Renal cortical epithelial cell (primary cell): ENCODE measurements at places on chromosomes 4 and X. TPM values are rescaled to one million over a fixed set of nuclear protein-coding genes. Genes with fewer than 3 reads are reported as not detected.
A peak's percentile ranks its signal among the peaks of the same experiment; 100 is the strongest.

The MAGEB1 gene
- total RNA-seq, result not detected in 2 replicates

The PSMD10 gene
- total RNA-seq, result 95.3 and 110 TPM in 2 replicates

The TCP11X2 gene
- not detected in 2 replicates for total RNA-seq

The NEIL3 gene
- total RNA-seq, result 0.60 and 5.2 TPM in 2 replicates

The STATH gene
- total RNA-seq, result not detected in 2 replicates

The FAM9C gene
- not detected in 2 replicates for total RNA-seq

The FMR1NB gene
- not detected in 2 replicates for total RNA-seq

DNA sequence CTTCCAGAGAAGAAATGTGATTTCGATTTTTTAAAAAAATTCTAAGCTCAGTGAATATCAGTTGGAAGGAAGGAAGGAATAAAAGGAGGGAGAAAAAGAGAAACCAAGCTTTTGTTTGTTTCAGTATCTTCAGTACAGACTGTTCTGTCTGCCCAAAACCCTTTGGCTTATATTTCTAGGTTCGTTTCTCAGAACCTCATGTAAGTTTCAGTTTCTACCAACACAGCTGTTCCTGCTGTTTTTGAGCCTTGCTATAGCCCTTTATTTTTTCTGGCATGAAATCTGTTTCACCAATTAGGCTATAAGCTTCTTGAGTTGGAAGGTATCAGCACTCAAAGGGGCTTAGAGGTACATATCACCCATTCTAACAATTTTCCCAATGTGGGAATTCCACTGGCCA, 157.9 kb downstream of the GBA3 start:
- no peak for DNase-seq

DNA sequence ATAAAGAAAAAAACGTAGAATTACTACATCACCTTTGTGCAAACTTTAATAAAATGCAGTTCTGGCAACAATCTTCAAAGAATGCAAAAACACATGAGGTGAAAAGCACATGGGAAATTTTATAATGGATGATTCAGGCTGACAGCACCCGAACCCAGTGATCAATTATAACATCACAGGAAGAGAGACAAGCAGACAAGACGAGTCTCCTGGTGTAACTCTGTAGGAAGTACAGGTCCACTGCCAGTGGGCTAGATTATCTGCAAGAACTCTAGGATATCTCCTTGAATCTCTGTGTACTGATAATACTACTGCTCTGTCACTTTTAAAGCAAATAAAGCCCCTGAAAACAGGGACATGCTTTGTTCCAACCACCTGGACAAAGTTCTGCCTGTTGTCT, 58.9 kb upstream of the NXF3 start:
- no peak for DNase-seq

GRCh38 chrX:152276277-152276676, 137.9 kb upstream of the MAGEA10 start:
- no peak for DNase-seq

- DNase-seq, result peak; percentile 86
These were observed 5.5 kb downstream of the CAMK2D start for GRCh38 chr4:113756005-113756410.

GRCh38 chr4:5098176-5098575, 46.9 kb downstream of the STK32B start:
- peak; percentile 78 for DNase-seq

DNA sequence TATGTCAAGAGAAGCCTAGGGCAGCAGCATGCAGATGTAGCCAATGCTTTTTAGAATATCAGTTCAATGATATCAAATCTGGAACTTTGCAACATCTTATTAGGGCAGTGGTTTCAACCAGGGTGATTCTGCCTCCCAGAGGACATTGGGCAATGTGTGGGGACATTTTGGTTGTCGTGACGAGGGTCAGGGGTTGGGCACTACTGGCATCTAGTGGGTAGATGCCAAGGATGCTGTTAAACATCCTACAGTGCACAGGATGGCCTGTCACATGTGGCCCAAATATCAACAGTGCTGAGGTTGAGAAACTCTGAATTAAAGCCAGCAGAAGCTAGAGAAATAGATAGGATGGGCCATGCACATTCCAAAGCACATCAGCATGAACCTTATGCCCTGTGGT, 152.3 kb downstream of the AMELX start:
- no peak for DNase-seq

DNA sequence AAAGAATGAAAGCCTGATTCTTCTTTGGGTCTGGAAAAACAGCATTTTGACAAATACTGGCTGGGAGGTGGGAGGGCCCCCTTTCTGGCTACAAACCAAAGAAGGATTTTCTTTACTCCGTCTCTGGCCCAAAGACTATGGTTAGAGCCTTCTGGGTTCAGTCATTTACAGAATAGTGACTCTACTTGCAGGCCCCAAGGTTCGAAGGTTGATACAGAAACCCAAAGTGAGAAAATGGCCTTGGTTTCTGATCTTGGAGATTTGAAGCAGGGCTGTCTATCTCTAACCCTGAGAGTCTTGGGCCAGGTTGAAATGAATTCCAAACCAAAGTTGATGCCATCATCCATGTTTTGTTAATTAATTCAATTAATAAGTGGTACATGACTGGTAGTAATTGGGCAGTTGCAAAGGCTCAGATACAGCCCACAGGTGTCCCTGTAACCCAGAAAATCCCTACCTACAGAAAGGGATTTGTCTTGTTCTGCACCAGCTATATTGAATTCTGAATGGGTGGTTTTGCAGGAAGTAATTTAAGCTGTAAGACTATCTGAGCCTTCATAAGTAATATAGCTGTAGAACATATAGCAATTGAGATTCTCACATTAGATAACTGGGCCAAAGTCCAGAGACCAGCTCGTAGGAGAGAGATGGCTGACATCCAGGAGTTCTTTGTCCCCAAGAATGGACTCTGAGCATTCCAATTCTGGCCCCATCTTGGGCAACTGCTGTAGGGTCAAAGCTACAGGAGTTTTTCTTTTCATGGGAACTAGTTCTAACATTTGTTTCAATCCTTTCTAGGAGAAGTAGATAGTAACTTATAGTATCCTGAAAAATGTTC, 34.5 kb downstream of the CHRNA9 start:
- DNase-seq, result peak; percentile 15

GRCh38 chrX:1792636-1793035, 177.8 kb downstream of the ASMT start:
- no peak for DNase-seq

GRCh38 chrX:108020631-108021030, 24.2 kb upstream of the VSIG1 start:
- peak; percentile 10 for DNase-seq

- peak; percentile 37 for DNase-seq
These were observed at the start of gene CXCL1 for GRCh38 chr4:73869130-73870055. Gene CXCL1, plus strand, starts transcription at chr4:73869393. Its CDS starts 78 bp downstream, at chr4:73869471.
